T1000 (cell line): ENCODE measurements at places on chromosomes 7 and 10.
A peak's percentile ranks its signal among the peaks of the same experiment; 100 is the strongest.

DNA sequence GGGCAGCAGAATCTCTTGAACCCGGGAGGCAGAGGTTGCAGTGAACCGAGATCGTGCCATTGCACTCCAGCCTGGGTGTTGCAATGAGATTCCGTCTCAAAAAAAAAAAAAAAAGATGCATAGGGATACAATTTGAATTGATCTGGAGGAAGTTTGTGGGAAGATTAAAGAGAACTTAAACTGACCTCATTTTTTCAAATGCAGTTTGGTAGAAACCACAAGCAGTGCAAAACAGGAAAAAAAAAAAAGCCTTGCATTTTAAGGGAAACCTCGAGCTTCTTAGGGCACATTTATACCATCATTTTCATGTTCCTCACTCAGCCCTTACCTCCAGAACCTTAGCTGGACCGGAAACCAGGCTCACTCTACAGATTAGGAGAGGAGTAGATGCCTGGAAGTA is 2.8 kb downstream of the KCTD7 start:
- DNase-seq: no peak

DNA sequence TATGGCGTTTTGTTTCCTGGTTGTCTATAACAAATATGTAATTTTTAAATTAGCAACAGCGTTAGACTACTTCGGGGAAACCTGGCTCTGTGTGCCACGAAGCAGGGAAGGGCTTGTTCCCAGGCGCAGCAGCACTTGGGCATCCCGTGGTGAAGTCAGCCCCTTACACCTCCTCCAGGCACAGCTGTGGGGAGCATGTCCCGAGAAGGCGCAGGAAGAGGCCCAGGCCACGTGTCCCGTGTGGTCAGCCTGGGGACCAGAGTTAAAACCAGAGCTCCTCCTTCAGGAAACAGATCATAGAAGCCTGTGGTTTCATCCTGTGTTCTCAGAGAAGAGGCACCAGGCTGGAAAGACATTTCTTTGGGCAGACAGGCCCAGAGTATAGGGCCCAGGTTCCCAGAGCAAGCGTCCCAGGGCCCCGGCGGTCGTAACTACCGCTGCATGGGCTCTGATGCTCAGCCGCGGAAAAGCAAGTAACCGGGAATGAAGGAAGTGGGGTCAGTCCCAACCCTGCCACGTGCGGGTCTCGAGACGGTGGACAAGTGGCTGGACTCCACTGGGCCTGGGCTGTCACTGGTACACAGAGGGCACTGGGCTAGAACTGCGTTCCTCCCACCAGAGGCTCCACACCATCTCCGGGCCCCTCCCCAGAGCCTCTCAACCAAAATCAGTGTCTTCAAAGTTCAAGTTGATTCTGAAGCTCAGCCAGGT is 7.1 kb downstream of the NUDT1 start:
- DNase-seq: peak; percentile 53

- DNase-seq: no peak
Observed at GRCh38 chr7:151586531-151587260, 67.0 kb upstream of the RHEB start.

DNA sequence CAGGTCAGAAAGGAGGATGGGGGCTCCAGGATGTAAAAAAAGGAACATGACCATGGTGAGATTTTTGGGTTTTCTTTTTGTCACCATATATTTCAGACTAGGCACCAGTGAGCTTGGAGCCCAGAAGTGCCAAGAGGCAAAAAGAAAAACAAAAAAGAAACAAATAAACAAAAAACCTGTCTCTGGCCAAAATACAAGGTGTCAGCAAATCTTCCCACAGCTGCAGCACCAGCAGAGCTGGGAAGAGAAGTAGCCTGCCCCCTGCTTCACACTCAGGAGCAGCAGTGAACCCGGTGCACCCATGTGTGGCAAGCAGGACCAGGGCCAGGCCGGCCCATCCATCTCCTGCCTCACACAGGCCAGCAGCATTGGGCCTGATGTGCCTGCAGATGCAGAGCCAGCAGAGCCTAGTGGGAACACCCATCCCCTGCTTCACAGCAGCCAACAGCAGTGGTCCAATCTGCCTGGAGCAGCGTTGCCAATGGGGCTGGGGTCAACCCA is 34.7 kb upstream of the C10orf71 start:
- no peak for DNase-seq

DNA sequence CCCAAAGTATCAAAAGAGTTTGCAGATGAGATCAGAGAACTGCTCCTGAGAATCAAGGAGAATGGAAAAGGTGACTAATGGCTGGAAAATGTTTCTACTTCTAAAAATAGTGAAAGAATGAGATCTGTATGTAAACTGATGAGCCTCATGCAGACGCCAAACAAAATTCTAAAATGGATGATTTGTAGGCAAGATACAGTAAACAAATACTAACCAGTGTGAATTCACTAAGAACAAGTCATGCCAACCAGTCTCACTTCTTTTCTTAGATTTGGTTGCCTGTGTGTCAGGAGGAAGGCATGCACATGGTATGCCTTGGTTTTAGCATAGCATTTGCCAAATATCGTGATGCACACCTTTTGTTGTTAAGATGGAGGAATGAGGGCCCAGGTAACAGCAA is 94.9 kb upstream of the PIK3CG start:
- DNase-seq: no peak

DNA sequence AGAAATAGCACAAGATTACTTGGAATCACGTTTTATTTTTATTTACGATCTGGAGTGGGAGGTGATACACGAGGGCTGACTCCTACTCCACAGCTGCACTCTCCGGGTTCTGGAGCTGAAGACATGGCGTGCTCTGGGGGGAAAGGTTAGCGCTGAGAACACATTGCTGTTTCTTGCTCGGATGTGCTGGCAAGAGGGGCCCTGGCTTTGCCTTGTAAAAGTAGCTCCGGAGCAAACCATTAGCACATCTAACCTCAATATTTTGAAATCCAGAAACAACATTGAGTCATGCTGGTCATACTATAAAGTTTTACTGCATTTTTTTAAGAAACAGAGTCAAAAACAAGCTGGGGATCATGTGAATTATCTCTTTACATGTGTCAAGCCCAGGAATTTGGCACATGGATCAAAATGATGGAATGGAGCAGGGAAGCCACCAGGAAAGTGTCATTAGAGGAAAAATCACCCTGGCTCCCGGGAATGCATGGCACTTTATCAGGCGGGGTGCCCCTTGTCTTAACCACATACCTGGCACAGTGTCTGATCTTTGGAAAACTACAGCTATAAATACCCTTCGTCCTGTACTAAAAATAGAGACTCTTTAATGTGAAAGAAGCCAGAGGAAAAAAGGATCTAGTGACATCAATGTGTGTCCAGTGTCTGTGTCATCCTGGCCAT is 31.6 kb upstream of the LYZL1 start:
- DNase-seq: peak; percentile 65

- no peak for DNase-seq
Observed at GRCh38 chr10:33265621-33266020, 68.8 kb downstream of the NRP1 start.

DNA sequence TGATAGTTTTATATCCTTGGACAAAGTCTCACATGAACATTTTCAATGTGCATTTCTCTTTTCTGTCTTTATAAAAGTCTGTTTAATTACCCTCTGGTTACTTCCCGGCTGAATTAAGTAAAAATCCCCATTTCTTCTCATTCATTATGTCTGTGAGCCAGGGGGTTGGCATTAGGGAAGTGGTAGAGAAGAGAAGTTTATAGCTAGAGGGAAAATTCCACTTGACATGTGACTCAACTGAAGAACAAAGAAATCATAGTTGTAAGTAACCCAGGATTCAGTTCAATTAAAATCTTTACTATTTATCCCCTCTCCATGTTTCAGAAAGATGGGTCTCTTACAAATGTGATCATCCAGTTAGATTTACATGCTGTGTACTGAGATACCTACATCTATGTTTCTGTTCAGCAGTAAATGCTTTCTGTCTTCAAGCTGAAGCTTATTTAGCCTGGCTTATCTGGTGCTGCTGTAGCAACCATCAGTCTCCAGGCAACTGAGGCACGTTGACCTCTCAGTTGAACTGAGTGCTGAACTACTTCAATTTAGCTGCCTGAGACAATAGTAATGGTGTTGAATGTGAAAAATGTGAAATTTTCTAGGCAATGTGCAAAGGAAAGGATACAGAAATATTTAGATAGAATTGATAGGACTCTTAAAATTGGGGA is 181.6 kb downstream of the MLLT10 start:
- DNase-seq: no peak

- DNase-seq: no peak
Observed at GRCh38 chr7:9939176-9939575, 1034.5 kb upstream of the PHF14 start.
